Stimulated activated CD8-positive, alpha-beta memory T cell treated with anti-CD3 and anti-CD28 coated beads, Interleukin-4, amount 100 ng/mL, for 4 hours (primary cell): ENCODE measurements at places on chromosomes 6 and 20.
A peak's percentile ranks its signal among the peaks of the same experiment; 100 is the strongest.

DNA sequence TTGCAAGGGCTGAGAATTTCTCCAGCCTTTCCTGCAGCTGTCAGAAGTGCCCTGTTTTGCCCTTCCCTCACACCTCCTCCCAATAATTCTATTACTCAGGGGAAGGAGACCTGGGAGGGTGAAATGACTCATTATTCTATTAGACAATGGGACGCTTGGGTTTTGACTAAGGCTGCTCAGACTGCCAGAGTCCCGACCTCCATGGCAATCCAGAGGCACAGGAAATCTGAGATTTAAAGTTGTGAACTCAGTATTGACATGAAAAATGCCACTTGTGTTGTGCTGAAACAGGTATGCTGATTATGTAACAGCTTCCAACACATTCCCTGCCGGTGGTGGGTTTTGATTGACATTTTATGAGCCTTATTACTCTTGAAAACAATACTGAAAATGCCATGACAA, 625.9 kb upstream of the FLRT3 start:
- no peak for DNase-seq

GRCh38 chr6:38266921-38267354, 372.8 kb downstream of the BTBD9 start:
- DNase-seq: no peak

- DNase-seq: no peak
Observed at GRCh38 chr6:148345176-148345575, 2.5 kb downstream of the SASH1 start.

- no peak for DNase-seq
Observed at GRCh38 chr6:68834551-68834950, 199.5 kb downstream of the ADGRB3 start.

GRCh38 chr6:151286214-151286613, 46.4 kb downstream of the AKAP12 start:
- no peak for DNase-seq

DNA sequence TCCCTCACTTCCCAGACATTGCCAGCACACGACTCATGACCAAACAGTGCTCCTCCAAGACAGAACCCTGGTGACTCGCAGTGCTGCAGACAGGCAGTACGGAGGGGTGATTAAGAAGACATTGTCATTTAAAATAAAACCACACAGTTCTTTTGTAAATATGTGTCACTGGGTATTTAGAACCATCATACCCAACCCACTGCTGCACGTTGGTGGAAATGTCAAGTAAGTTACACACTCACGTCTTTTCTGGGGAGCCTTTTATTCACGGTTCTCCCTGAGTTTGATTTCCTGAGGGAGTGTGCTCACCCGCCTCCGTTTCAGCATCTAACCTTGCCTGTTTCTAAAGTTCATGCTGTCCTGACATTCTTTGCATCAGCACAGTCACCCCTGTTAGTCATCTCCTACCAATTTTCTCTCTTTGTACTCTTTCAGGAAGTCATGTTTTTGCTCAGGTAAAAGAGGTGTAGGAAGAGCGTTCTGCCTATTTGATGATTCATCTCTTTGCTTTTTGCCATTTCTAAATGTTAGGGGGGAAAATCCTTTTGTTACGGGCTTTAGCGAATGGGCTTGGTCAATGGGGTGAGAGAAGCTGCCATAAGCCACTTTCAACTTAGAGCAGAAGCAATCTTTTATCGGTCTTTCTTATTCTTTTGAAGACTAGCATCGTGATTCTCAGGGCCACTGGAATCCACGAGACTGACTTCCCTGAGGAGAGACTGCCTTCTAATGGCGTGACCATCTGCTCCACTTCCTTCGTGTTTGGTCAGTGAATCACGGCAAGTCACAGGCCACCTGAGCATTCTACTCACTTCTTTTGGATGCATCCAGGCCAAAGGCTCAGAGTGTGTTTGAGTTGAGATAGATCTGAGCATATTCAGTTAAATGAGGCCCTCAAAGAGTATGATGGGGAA, 512.8 kb upstream of the JARID2 start:
- peak; percentile 53 for DNase-seq
